ENCODE measurements at places on chromosomes 1 and 21.

DNA sequence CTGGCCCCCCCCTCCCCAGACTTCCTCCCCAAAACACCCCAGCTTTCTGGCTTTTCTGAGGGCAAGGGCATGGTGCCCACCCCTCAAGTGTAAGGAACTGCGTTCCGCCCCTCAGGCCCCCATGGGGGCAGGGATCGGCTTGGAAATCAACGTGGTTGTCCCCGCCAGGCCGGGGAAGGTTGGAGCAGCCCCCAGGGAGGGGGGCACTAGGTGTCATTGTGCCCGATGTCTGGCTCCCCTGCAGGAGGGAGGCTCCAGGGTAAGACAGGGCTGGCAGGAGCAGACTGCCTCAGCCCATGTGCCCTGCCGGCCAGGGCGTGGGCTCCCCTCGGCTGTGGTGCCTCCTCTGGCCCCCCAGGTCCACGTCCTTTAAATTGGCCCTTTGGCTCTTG lies 7.4 kb upstream of the TFAP2E start:
- no peak for DNase-seq

- DNase-seq = no peak
These were observed 24.1 kb downstream of the KCNJ15 start for GRCh38 chr21:38280867-38281266.

DNA sequence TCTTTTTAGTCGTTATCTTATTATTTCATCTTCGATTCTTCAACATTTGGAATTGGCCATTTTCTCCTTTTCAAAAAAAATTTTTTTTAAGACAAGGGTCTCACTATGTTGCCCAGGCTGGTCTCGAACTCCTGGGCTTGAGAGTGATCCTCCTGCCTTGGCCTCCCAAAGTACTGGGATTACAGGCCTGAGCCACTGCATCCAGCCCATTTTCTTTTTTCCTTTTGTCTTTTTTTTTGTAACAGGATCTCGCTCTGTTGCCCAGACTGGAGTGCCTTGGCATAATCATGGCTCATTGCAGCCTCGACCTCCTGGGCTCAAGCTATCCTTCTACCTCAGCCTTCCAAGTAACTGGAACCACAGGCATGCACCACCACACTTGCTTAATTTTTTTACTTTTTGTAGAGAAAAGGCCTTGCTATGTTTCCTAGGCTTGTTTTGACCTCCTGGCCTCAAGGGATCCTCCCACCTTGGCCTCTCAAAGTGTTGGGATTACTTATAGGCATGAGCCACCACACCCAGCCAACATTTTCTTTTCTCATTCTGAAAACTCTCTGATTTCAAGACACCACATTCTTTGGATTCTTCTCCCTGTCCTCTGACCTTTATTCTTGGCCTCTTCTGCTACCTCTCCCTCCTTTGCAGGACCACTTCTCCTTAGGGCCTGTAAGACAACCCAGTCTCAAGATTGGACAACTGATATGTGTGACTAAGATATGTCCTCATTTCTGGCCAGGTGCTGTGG lies 6.0 kb upstream of the MAP1LC3C start:
- DNase-seq = no peak

DNA sequence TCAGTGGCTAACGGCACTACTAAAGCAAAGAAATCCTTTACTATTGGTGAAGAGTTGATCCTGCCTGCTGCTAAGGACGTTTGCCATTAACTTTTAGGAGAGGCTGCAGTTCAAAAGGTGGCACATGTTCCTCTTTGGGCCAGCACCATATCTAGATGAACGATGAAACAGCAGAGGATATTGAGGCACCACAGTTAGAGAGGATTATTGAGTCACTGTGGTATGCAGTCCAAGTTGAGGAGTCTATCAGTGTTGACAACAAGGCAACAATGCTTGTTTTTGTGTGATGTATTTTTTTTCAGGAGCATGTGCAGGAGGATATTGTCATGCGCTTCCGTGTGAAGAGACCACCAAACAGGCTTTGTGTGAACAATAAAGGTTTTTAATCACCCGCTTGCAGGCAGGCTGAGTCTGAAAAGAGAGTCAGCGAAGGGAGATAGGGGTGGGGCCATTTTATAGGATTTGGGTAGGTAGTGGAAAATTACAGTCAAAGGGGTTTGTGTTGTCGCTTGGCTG lies 80.9 kb downstream of the UCHL5 start:
- no peak for DNase-seq

DNA sequence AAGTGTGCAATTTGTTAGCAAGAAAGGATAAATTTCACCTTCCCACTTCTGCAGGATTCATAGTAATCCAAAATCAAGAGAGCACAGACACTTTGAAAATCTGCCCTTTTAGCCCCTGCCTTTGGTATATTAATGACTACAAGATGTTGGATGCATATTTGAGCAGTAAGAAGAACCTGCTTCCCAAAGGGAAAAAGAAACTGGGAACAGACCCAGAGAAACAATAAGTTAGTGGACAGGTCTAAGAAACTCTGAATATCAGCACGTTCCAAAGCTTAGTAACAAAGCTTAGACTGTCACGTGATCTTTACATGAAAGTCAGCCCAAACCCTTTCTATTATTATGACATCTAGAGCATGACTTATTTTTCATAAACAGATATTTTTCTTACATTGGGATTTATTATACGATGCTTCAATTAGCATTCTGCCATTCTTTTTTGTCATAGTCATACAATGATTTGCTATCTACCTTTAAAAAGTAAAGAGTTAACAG lies 390.9 kb upstream of the ADGRL2 start:
- DNase-seq = no peak

- DNase-seq = no peak
These were observed 161.4 kb upstream of the CAMK1G start for GRCh38 chr1:209421978-209422680.

GRCh38 chr1:175480343-175480822 lies 263.0 kb downstream of the TNR start:
- no peak for DNase-seq

DNA sequence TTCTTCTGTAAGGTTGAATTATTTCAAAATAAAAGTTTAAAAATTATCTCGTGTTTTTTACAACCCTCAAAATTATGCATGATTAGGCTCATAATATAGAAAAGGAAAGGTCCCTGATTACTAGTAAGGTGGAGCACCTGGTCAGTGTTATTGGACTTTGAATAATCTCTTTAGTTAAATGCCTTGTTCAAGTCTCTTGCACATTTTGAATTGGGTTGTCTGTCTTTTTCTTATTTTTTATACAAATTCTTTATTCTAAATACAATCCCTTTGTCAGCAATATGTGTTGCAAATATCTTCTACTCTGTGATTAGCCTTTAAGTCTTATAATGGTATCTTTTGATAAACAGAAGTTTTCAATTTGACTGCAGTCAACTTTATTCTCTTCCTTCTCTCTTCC lies 100.7 kb upstream of the TNFSF4 start:
- no peak for DNase-seq

- no peak for DNase-seq
These were observed 66.2 kb downstream of the ATP2B4 start for GRCh38 chr1:203692565-203693470.

- no peak for DNase-seq
These were observed 64.8 kb downstream of the DPT start for GRCh38 chr1:168664069-168664834.

DNA sequence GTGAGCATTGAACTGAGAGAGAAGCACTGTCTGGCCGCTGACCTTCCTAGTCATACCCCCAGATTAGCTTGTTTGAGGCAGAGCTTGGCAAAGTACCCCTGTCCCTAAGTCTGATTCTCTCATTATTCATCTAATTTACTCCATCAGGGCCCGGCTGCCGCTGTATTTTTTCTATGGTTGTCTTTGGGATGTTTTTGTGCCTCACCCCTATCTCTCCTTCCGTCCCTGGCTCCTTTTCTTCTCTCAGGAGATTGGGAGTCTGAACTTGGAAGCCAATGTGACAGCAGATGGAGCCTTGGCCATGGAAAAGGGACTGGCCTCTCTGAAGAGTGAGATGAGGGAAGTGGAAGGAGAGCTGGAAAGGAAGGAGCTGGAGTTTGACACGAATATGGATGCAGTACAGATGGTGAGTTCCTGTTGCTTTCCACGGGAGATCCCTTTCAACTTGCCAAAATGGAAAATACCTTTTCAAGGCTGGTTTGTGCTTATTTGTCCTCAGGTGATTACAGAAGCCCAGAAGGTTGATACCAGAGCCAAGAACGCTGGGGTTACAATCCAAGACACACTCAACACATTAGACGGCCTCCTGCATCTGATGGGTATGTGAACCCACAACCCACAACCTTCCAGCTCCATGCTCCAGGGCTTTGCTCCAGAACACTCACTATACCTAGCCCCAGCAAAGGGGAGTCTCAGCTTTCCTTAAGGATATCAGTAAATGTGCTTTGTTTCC lies 53.9 kb downstream of the LAMC2 start:
- DNase-seq = no peak

DNA sequence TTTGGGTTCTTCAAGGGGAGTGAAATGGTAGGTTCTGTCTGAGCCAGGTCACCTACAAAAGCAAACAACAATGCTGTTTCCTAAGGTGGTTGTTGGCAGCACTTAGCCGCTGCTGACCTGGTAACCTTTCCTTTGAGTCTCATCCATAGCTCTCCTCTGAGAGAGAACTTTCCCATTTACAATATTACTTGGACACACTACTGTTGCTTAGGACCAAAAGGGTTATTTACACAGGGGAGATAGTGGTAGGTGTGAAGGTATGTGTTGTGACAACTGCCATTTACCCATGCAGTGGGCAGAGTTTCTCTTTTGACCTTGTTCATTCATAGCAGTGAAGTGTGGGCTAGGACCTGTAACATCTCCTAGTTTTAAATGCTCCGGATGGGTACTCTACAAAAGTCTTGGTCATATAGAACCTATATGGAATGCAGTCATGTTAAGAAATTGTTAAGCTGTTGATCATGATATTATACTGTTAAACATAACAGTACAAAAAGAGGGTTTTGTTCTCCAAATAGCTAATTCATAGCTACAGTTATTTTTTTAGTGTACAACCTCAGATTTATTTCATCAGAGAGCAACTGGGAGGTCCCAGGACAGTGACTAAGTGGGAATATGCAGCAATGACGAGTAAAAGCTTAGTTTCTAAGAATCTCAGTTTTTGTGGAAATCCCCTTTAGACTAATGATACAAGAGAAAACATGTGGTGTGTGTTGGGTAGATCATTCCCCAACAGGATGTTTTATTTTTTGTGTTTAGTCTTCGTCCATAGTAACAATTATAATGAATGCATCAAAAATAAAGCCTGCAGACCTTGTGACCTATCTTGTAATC lies 219.7 kb downstream of the NFIA start:
- no peak for DNase-seq

GRCh38 chr1:231215681-231216385 lies 25.2 kb upstream of the GNPAT start:
- DNase-seq = no peak

DNA sequence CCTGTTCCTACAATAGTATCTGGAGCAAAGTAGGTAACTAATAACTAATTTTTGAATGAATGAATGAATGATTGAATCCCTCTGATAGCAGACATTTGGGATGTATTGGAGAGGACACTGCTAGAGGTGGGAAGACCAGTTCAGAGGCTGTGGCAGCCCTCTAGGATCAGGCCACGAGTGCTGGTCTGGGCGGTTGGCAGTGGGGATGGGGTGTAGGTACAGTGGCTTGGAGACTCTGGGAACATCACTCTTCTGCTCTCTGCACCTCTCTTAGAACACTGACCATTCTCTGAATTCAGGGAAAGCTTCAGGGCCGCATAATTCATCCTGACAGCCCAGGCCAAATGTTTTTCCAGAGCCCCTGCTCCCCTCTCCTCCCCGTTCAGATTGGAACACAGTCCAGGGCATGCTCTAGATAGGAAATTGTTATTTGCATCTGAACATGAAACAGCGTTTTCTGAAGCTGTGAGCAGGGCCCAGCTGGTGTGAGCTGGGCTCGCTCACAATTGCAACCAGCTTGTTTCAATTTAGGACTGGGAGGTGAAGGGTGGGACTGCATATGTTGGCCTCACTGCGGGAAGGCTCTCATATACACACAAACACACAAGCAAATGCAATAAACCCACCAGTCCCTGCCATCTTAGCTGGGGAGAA lies 253.1 kb upstream of the USP24 start:
- no peak for DNase-seq

- DNase-seq = no peak
These were observed 12.9 kb downstream of the DESI2 start for GRCh38 chr1:244665771-244666217.

GRCh38 chr1:50322579-50322978 lies 100.7 kb downstream of the DMRTA2 start:
- no peak for DNase-seq
